ENCODE measurements at places on chromosomes 2 and 18.
A peak's percentile ranks its signal among the peaks of the same experiment; 100 is the strongest.

DNA sequence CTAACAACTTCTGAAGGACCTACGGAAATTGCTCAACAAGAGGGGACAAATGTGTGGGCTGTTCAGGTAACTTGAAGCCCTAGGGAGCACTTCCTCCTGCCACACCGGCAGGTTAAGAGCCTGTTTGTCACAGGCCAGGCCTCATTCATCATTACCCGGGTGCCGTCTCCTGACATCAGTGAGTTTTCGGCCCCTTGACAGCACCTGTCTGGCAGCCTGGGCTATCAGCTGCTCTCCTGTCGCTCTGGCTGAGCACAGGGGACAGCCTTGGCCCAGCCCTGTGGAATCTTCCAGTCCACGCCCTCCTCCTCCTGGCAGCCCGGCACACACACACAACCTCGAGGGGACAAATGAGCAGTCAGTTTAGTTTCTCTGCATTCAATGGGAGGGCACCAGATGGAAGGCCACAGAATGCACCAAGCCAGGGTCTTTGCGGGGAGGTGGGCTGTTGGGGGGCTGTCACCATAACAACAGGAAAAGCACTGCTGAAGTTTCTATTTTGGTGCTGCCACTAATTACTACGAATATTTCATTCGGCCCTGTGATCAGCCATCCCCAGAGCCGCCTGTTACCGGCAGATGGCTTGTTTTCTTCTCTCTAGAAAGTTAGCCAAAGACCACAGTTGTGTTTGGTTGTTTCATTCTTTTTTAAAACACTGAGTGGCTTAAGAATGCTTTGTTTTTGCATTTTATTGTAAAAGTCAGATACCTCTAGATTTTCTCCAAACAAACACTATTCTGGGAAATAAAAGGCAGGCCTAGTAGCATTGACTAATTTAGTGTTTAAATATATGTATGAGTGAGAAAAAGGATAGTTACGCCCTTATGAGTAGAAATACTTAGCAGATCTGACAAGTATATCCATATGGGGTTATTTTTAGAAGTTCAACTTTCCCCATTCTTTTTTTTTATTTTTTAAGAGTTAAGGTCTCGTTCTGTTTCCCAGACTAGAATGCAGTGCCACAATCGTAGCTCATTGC is 189.9 kb upstream of the NDUFV2 start:
- no peak for DNase-seq

GRCh38 chr2:24861500-24861899 is 58.5 kb downstream of the ADCY3 start:
- DNase-seq: no peak

- DNase-seq: peak; percentile 38
Measured at GRCh38 chr2:126527836-126528490, 128.0 kb upstream of the GYPC start.

DNA sequence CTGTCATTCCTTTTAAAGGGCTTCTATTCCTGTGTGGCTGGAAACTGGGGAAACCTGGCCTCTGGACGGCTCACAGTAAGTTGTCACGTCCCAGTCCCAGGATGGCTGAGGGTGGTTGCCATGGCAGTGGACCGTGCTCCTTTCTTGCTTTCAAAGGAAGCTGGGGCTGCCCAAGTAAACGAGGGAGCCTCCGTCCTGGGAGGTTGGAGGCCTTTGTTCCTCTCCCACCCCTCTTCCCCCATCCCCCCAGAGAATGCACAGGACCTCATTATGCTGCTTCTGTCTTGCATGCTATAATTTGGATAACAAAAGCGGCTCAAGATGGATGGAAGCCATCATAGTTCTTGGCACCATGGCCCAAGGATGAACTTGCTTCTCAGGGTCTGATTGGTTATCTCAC is 325.5 kb upstream of the HS6ST1 start:
- no peak for DNase-seq

DNA sequence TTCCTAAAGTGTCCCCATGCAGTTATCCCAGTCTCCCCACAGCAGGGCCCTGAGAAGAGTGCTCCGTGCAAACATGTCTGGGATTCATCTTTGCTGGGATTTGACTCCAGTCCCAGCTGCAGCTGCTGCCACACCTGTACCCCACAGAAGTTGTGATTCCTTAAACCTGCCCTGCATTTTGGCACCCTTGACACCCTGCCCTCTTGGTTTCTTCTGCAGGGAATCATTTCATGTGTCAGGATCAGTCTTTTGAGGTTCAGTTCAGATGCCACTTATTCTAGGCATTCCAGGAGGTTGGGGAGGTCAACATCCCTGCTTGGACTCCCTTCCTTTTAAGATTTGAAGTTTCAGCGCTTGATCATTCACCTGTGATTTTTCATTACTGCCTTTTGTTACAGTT is 108.3 kb downstream of the SPTBN1 start:
- DNase-seq: no peak

GRCh38 chr2:21231985-21232384 is 108.2 kb downstream of the TDRD15 start:
- DNase-seq: no peak

- no peak for DNase-seq
Measured at GRCh38 chr2:186399082-186399644, 86.9 kb upstream of the ZC3H15 start.

GRCh38 chr2:111898703-111899514 is 502 bp downstream of the MERTK start:
- DNase-seq: peak; percentile 2

GRCh38 chr2:145415151-145415550 is 895.2 kb upstream of the ZEB2 start:
- no peak for DNase-seq

GRCh38 chr2:151197184-151198108 is 64.2 kb downstream of the RBM43 start:
- DNase-seq: no peak

GRCh38 chr2:144343145-144343544 is 176.8 kb downstream of the ZEB2 start:
- no peak for DNase-seq

DNA sequence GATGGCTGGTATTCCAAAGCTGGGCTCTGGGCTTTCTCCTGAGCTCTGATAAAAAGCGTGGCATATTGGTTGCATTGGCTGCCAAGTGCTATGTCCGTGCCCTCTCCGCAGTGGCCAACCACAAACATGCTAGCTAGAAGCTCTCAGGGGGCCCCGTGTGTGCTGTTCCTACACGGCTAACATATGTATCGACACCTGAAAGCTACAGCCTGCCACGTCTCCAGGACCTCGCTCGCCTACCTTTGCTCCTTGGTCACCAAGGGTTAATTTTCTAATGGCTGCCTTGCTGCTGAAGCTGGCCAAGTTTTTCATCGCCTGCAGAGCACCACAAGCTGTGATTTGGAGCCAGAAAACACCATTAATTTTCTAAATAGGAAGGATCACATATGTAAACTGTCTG is 888.4 kb downstream of the BCL11A start:
- no peak for DNase-seq

DNA sequence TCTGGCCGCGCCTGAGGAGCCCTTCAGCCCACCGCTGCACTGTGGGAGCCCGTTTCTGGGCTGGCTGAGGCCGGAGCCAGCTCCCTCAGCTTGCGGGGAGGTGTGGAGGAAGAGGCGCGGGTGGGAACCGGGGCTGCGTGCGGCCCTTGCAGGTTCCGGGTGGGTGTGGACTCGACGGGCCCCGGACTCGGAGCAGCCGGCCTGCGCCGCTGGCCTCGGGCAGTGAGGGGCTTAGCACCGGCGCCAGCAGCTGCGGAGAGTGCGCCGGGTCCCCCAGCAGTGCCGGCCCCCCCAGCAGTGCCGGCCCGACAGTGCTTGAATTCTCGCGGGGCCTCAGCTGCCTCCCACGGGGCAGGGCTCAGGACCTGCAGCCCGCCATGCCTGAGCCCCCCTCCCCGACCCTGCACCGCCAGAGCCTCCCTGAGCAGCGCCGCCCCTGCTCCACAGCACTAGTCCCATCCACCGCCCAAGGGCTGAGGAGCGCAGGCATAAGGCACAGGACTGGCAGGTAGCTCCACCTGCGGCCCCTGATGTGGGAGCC is 534.2 kb downstream of the ZNF804A start:
- DNase-seq: no peak

- no peak for DNase-seq
Measured at GRCh38 chr18:63476668-63477067, at the start of gene SERPINB5. SERPINB5 (plus strand) TSS chr18:63476958; CDS start chr18:63484429, 7,471 bp downstream.

- no peak for DNase-seq
Measured at GRCh38 chr2:68831686-68832232, 39.4 kb downstream of the BMP10 start.

DNA sequence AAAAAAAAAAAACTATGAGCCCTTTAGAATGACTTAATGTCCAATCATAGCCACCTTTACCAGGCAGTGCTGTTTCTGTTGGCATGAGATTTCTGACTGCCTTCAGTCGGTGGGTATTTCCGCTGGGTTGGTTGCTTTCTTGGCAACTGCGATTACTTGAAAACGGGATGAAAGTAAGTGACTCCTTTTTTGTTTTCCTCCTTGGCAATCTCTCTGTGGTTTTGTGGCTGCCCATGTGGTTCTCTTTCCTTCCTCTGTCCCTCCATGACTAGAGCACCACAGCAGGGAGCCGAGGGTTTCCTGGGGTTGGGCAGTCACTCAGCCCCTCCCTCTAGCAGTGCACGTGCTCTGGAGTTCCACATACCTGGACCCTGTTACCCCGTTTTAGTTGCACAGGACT is 112.1 kb downstream of the KLHL29 start:
- no peak for DNase-seq

GRCh38 chr2:125371867-125372266 is 1284.1 kb upstream of the GYPC start:
- DNase-seq: no peak

GRCh38 chr2:164737612-164738081 is 104.0 kb downstream of the COBLL1 start:
- DNase-seq: no peak

DNA sequence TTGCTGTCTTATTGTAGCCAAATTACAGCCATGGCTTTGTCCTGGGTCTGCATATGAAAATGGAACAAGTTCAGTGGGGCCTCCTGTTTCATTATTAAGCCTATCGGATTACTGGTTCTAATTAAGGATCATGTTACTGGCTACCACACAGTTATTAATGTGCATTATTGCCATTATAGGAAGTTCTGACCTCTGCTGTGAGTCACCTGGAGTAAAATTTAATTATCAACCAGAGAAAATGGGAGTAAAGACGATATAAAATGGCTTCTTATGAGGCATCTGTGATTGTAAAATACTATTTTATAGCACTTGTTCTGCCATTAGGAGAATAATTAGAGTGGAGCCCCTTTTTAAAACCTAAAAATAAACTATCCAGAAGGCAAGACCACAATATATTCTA is 143.3 kb upstream of the ITGB6 start:
- DNase-seq: no peak

DNA sequence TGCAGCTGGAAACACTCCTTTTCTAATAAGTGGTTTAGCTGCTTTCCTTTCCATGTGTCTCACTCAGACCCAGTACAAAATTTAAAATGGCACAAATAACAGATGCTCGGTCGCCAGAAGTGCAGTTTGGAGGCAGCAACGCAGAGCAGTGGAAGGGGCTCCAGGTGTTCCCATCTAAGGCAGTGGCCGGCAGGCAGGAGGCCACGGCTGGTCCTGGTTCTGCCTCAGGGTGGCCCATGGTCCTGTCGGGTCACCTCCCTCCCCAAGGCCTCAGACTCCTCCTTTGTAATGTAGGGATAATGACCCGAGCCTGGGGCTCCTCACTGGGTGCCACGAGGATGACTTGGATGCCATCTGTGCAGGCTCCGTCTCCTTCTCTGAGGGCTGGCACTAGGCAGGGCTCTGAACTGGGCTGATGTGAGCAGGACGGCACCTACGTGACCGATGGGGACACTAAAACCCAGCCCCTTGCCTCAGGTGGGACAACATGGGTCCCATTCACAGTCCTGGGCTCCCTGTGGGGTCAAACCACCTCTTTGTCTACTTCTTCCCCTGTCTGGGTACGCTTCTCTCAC is 80.9 kb upstream of the SLC66A3 start:
- DNase-seq: no peak

DNA sequence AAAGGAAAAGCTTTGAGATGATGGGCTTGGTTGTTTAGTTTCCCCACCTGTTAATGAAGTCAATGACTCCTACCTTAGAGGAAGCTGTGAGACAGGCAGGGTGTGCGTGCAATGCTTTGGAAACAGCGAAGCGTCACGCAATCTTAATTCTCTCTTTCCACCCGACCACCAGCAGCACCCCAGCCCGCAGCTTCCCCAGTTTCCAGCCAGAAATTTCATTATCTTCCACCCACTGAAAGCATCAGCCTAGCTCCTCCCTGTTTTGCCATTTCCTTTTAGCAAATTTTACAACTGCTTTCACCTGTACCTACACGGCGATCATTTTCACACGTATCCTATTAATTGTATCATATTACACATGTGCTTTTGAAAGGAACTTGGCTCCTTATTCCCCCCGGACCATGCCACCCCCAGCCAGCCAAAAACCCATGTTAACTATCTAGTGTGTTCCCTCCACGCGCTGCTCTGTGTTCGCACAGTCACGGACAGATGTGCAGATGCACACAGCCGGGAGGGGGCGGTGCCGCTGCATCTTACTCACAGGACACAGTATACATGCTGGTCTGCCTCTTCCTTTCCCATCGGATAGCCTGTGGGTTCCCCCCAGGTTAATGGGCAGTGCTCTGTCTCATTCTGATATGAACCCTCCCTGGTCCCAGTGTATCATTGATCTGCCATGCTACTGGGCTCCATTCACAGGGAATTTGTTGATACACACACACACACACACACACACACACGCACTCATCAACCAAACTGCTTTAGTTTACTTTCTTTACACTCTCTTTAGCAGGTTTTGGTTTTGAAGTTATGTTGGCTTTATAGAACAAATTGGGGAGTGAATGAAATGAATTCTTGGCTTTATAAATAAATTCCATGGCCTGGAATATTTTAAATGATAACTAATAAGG is 22.4 kb downstream of the CYP27C1 start:
- peak; percentile 28 for DNase-seq

- DNase-seq: no peak
Measured at GRCh38 chr2:236242057-236242495, 22.1 kb downstream of the ASB18 start.

DNA sequence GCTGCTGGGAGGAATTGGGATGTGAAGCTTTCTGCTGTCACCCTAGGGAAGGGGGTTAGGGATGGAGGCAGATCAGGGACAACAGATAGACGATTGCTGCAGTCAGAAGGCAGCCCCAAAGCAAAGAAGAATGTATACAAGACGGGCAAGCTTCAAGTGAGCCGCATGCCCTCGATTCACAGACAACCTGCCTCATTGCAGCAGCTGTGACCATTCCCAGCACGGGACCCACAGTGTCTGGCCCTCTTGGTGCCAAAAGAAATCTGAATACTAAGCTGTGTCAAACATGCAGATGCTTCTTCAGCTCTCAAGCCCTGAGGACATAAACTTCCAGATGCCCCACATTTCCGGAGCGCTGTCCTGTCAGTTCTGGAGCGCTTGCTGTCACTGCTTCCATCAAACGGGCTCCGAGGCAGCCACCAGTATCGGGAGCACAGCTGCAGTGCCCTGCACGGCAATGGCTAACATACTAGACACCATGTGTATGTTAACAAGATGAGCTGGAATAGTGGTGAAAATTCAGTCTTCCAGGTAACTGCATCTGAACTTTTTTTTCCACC is 33.8 kb downstream of the PRELID3A start:
- no peak for DNase-seq

GRCh38 chr2:222701721-222702131 is 30.3 kb downstream of the MOGAT1 start:
- DNase-seq: no peak
